ENCODE measurements at places on chromosomes 1 and 21.

- DNase-seq, result no peak
Observed at GRCh38 chr1:228857611-228858010, 122.3 kb downstream of the RHOU start.

DNA sequence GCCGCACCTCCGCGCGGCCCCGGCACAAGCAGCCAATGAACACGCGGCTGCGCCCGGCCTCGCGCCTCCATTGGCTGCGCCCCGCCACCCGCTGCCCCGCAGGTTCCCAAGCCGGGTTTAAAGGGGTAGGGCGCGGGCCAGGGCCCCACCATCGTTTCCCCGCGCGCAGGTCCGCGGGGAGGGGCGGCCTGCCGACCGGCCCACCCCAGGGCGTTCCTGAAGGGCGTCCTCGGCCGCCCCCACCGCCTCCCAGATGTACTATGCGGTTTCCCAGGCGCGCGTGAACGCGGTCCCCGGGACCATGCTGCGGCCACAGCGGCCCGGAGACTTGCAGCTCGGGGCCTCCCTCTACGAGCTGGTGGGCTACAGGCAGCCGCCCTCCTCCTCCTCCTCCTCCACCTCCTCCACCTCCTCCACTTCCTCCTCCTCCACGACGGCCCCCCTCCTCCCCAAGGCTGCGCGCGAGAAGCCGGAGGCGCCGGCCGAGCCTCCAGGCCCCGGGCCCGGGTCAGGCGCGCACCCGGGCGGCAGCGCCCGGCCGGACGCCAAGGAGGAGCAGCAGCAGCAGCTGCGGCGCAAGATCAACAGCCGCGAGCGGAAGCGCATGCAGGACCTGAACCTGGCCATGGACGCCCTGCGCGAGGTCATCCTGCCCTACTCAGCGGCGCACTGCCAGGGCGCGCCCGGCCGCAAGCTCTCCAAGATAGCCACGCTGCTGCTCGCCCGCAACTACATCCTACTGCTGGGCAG, at the start of gene OLIG1:
OLIG1 (plus strand) TSS at position 148 of the 750 bp plus-strand sequence; CDS start at position 254, 106 bp downstream.
- no peak for DNase-seq

DNA sequence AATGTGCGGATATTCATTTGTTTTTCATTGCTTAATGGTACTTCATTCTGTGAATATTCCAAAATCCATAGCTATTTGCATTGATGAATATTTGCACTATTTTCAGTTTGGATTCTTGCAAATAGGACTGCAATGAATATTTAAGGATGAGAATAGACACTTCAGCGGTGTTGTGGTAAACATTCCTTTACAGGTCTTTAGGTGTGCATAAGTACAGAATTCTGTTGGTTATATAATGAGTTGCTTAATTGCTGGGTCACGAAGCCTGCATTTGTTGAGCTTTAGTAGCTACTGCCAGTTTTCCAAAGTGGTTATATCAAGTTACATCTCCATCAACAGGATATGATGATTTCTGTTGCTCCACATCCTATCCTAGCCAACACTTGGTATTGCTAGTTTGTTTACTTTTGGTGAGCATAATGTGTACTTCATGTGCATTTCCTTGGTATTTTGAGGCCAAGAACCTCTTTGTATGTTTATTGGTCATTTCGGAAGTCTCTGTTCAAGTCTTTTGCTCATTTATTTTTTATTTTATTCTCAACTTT, 64.2 kb upstream of the CYYR1 start:
- DNase-seq, result no peak

DNA sequence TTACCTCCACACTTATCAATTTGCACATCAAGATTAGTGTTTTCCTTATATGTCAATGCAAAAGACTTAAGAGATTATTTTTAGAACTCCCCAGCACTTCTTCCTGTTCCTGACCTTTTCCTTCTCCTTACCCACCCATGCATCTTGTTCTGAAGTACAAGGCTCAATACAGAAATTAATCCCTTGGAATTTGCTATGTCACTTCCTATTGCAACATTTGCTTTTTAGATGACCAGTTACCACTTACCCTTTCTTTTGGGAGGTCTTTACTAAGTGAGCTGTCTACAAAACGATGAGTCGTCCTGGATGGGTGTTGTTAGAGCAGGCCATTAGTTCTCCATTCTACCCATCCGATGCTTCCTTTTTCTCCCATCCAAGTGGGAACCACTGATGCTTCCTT, 221.2 kb downstream of the FMN2 start:
- DNase-seq, result no peak

GRCh38 chr1:163230827-163231226, 28.1 kb upstream of the RGS5 start:
- DNase-seq, result no peak

GRCh38 chr1:9633493-9633892, 18.0 kb upstream of the PIK3CD start:
- no peak for DNase-seq

DNA sequence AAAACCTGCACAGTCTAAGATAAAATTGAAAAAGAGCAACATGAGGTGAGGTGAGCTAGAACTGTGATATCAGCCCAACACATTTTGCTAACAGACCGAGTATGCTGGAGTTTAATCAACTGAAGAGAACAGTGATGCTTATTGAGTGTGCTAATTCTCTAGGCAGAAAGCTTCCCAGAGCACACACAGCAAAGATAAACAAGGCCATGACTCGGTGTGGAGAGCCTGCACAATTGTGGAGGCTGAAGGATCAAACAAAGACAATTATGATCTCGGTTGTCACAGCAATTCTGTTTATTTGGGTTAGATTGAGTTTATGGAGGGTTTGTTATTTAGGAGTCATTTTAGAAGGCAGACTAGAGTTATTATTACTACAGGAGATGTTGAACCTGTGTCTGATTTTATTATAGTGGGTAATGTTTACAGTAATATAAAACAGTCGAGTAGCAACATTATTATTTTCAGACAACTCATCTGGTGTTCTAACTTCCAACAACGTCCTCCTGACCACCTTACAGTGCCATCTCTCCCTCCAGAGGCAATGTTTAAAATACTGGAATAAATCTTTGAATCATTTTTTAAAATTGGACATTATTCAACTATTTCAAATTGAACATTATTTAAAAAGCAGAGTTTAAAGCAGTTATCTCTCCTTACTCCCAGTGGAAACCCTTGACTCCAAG, 40.2 kb downstream of the DPT start:
- no peak for DNase-seq

DNA sequence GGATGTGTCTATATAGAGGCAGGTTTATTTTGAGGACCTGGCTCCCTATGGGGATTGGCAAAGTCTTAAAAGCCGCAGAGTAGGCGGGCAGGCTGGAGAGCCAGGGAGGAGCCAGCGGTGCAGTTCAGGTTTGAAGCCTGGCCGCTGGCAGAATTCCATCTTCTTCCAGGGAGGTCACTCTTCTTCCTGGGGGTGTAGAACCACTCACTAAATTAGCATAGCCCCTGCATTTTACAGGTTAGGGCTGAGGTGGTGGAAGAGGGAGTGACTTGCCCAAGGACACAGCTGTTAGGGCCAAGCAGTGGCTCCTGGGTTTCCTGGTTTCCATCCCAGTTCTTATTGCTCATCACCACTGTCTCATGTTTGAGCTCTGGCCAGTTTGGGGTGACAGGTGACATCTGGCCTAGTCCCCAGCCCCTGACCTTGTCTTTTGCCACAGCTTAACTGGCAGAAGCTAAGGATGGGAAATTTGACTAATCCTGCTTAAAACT, 1.4 kb downstream of the PINK1 start:
- no peak for DNase-seq

- DNase-seq, result no peak
Observed at GRCh38 chr1:82762829-82763532, 962.2 kb downstream of the ADGRL2 start.

DNA sequence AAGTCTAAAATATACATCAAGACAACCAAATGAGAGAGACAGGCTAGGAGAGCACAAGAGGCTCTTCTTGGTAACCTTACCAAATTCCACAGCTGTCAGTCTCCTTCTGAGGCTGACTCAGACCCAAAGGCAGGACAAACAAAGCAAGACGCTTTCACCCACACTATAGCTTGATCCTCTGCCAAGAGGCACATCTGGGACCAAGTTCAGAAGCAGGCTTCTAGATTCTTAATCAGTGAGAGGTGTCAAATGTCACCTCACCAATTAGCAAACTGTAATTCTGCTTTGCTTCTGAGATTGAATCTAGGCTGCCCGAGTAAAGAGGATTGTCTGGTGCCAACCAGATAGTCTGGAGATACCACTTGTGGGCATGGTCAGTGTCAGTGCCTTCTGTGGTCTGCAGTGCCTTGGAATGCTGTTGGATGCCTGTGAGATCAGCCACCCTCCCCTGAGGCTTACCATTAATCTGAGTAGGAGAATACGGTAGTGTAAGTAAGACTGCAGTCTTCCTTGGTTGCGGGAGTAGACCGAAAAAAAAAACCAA, 151.0 kb downstream of the FMN2 start:
- no peak for DNase-seq

GRCh38 chr1:164701189-164701761, 142.3 kb downstream of the PBX1 start:
- no peak for DNase-seq

DNA sequence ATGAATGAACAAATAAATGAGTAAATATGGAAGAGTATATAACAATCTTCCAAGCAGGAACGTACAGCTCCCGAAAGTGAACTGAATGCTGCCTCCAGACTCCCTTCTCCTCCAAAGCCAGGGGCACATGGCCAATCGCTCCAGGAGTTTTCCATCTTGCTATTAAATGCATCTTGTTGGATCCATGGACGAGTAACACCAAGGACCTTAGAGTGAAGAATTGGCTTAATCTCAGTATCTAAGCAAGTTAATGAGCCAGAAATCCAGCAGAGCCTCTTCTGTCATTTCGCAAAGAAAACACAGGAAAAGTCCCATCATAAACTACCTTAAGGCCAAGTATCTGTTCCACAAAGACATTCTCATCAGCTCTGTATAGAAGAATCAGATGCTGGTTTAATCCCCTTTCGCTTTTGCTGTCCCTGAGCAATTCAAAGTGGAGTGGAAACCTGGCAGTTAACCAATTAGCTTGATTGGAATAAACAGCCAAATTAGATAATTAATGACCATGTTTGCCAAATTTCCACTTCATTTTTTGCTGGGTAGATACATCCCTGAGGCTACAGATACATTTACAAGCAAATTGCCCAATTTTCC, 116.0 kb downstream of the MIS18A start:
- DNase-seq, result no peak

GRCh38 chr1:221418346-221418745, 323.5 kb downstream of the DUSP10 start:
- no peak for DNase-seq

GRCh38 chr1:57285992-57286391, 137.9 kb downstream of the DAB1 start:
- no peak for DNase-seq

- DNase-seq, result no peak
Observed at GRCh38 chr21:21612466-21612865, 614.3 kb downstream of the NCAM2 start.

GRCh38 chr1:36913484-36914060, 120.7 kb downstream of the GRIK3 start:
- DNase-seq, result peak; percentile 50

DNA sequence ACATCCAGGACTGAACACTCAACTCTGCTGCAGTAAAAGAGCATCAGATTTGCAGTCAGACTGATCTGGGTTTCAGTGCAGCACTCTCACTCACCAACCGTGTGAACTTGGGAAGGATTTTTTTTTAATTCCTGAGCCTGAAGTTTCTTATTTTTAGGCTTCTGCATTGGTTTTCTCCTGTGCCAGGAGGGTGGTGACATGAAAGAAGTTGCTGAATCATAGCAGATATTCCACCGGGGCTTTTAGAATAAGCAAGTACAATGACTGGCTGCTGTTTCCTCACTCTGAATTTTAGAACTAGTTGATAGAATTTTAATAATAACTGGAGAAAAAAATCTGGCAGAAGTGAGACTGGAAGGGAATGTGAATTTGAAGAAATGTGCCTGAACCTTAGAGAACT, 11.6 kb downstream of the ADAM30 start:
- no peak for DNase-seq

GRCh38 chr1:67020304-67020703, 33.6 kb downstream of the SLC35D1 start:
- no peak for DNase-seq
